B cell (primary cell): ENCODE measurements at places on chromosomes 11 and 22.

- no peak for DNase-seq
- H3K27me3 ChIP-seq: no peaks in the 10 kb centered on the region
- no peak overlapping the region for H3K4me3 ChIP-seq
Observed at GRCh38 chr11:17974246-17974645, 38.6 kb downstream of the SERGEF start.

- no peaks in the 10 kb centered on the region for H3K27me3 ChIP-seq
- no peaks in the 10 kb centered on the region for H3K4me1 ChIP-seq
- peaks cover 2% of the 10 kb centered on the region for H3K36me3 ChIP-seq
- H3K4me3 ChIP-seq: no peak overlapping the region
- H3K27ac ChIP-seq: no peak overlapping the region
- no peak for DNase-seq
Observed at GRCh38 chr22:37715760-37716159, 18.9 kb downstream of the TRIOBP start.

- no peaks in the 10 kb centered on the region for H3K36me3 ChIP-seq
- DNase-seq: no peak
- no peaks in the 10 kb centered on the region for H3K4me1 ChIP-seq
Observed at GRCh38 chr11:99718291-99718690, 697.5 kb downstream of the CNTN5 start.

- H3K36me3 ChIP-seq: peaks cover 3% of the 10 kb centered on the region
- no peaks in the 10 kb centered on the region for H3K27me3 ChIP-seq
- peak; percentile 49 for DNase-seq
- peak overlapping the region; percentile 89 for H3K4me3 ChIP-seq
Observed at GRCh38 chr11:59212222-59212621, 505 bp downstream of the MPEG1 start.

GRCh38 chr11:104695065-104695463 lies 203.2 kb downstream of the CASP12 start:
- H3K4me3 ChIP-seq: no peak overlapping the region
- no peak overlapping the region for H3K27ac ChIP-seq
- H3K4me1 ChIP-seq: no peaks in the 10 kb centered on the region
- no peaks in the 10 kb centered on the region for H3K36me3 ChIP-seq

DNA sequence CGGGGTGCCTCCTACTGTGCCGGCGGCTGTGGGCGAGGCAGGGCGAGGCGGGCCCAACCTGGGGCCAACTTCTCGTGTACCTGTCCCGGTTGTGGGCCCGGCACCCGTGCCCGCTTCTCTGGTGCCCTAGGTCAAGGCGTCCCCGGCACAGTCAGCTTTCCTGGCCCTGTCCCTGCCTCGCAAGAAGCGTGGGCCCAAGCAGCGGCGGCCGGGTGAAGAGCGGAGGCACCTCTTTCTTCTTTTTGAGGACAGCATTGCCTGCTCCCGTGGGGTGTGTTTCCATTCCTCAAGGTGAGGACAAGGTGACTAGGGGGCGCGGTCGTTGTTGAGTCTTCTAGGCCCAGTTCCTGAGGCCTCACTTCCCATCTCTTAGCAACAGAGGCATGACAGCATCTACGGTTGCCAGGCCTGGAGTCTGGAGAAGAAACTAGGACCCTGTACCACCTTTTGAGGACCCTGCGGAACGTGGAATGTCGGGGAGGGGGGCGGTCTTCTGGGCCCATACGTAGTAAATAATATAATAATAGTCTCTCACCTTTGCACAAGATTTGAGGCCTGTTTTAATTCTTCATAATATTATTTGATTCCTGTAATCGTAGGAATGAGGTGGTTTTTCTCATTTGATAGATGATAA lies 418 bp downstream of the ACO2 start:
- H3K27me3 ChIP-seq: no peaks in the 10 kb centered on the region
- H3K36me3 ChIP-seq: peaks cover 51% of the 10 kb centered on the region
- peaks cover 20% of the 10 kb centered on the region for H3K4me1 ChIP-seq
- peak overlapping the region; percentile 99 for H3K27ac ChIP-seq
- no peak for DNase-seq
- H3K4me3 ChIP-seq: peak overlapping the region; percentile 95

DNA sequence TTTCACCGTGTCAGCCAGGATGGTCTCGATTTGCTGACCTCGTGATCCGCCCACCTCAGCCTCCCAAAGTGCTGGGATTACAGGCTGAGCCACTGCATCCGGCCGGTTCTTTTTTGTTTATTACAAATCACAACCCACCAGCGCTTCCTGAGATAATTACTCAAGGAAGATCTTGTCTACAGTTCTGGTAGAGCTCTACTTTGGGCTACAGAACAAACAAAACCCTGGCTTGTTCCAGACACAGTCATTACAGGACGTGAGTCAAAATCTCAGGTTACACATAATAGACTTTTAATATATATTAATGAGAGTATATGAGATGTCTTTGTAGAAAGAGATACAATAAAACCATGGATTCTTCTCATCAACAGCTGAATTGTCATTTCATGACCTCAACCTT lies 42.8 kb upstream of the NUP50 start:
- no peak overlapping the region for H3K27ac ChIP-seq
- no peak for DNase-seq
- no peaks in the 10 kb centered on the region for H3K4me1 ChIP-seq
- H3K36me3 ChIP-seq: no peaks in the 10 kb centered on the region
- H3K27me3 ChIP-seq: no peaks in the 10 kb centered on the region

- H3K27ac ChIP-seq: no peak overlapping the region
- H3K4me3 ChIP-seq: no peak overlapping the region
- DNase-seq: no peak
- H3K4me1 ChIP-seq: peaks cover 3% of the 10 kb centered on the region
Observed at GRCh38 chr11:910044-910588, 494 bp downstream of the CHID1 start.

GRCh38 chr22:44449061-44449682 lies 48.9 kb downstream of the RTL6 start:
- no peaks in the 10 kb centered on the region for H3K4me1 ChIP-seq
- H3K4me3 ChIP-seq: no peak overlapping the region
- no peaks in the 10 kb centered on the region for H3K27me3 ChIP-seq
- no peaks in the 10 kb centered on the region for H3K36me3 ChIP-seq
- DNase-seq: no peak

- H3K27me3 ChIP-seq: peaks cover 14% of the 10 kb centered on the region
- H3K4me1 ChIP-seq: peaks cover 2% of the 10 kb centered on the region
- H3K36me3 ChIP-seq: no peaks in the 10 kb centered on the region
- no peak for DNase-seq
- no peak overlapping the region for H3K4me3 ChIP-seq
Observed at GRCh38 chr11:7690648-7691047, 15.6 kb downstream of the OVCH2 start.

DNA sequence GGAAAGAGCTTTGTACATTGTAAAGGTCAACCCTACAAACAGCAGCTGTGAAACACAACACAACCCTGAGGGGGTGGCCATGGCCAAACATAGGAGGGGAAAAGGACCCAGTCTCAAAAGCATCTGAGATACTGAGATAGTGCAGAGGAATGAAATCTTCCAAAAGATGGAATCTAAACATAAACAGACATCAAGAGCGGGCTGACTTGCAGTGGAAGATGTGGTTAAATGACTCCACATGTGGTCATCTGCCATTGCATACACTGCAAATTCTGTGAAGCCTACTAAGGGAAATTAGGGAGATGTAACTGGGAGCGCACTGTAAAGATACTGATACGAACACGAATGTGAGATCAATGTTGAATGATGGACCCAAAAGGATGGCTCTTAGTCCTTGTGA lies 22.0 kb downstream of the BDNF start:
- no peaks in the 10 kb centered on the region for H3K4me1 ChIP-seq
- H3K27ac ChIP-seq: no peak overlapping the region
- no peak overlapping the region for H3K4me3 ChIP-seq
- no peaks in the 10 kb centered on the region for H3K27me3 ChIP-seq

DNA sequence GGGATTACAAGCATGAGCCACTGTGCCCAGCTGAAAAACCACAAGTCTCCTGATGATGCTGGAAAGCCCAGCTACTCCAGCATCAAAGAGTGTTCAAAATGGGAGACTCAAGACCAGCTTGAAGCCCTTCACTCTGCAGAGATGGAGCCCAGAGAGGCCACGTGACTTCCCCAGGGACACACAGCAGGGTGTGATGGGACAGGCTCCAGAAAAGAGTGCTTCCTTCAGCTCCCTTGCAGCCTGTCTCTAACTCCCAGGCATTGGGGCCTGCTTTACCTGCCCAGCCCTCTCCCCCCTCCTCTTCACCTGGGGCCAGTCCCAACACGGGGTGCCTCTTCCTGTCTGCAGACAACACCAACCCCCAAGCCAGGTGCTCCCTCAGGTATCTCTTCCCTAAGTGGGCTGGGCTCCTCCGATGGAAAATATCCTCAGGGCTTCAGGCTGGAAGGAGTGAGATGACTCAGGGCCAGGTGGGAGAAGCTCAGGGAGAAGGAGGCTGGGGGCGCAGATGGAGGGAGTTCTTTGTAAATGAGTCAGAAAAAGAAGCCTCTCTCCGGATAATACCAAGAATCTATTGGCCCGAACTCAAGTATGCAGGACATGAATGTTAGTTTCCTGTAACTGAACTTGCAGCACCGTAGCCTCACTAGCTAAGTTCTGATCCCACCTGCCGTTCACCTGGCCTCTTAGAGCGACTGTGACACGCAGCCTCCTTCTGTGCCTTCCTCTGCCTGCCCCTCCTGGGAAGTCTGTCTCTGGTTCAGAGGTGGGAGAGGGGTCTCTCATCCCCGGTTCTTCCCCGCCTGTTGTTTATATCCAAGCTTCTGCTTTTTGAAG lies 326.6 kb downstream of the MN1 start:
- DNase-seq: no peak
- no peaks in the 10 kb centered on the region for H3K36me3 ChIP-seq
- no peaks in the 10 kb centered on the region for H3K27me3 ChIP-seq
- no peaks in the 10 kb centered on the region for H3K4me1 ChIP-seq

- no peaks in the 10 kb centered on the region for H3K36me3 ChIP-seq
- H3K27me3 ChIP-seq: no peaks in the 10 kb centered on the region
- no peak for DNase-seq
- peaks cover 14% of the 10 kb centered on the region for H3K4me1 ChIP-seq
Observed at GRCh38 chr11:123195188-123196059, at the start of gene CLMP. TSS of gene CLMP (minus strand) at chr11:123195248. CDS start at chr11:123194940, 308 bp downstream.

DNA sequence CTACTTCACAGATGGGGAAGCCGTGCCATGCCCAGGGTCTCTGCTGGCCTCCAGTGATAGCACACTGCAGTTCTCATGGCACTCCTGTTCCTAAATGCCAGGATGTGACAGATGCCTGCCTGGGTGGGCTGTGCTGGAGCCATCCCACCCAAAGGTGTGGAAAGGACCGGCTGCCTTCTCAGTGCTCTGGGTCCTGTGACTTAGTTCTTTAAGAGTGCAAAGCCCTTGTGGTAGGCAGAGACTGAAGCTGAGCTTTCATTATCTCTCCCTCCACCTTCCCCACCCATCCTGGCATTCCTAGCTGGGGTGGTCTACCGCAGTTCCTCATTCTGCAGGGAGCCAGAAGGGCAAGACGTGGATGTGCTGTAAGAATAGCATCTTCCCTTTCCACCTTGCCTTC lies 150.1 kb downstream of the CEP164 start:
- no peaks in the 10 kb centered on the region for H3K4me1 ChIP-seq
- DNase-seq: no peak
- no peak overlapping the region for H3K4me3 ChIP-seq
- H3K36me3 ChIP-seq: no peaks in the 10 kb centered on the region
- no peaks in the 10 kb centered on the region for H3K27me3 ChIP-seq
- H3K27ac ChIP-seq: no peak overlapping the region

DNA sequence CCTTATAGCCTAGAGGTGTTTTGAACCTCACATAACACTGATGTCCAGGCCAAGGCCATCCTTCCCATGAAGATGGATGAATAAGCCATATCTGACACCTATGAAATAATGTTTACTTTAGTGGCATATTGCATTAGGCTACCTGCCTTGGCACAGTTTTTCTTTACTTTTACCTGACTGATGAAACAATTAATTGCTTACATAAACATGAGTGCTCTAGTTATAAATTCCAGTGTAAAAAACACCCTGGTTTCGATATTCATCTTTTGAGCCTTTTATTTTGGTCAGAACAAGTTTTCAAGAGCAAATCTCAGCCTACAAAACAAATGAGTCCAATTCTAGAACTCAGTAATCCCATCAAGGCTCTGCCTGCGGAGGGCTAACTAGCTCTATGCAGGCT lies 7.0 kb upstream of the HBE1 start:
- no peak for DNase-seq
- H3K4me1 ChIP-seq: no peaks in the 10 kb centered on the region
- H3K27ac ChIP-seq: no peak overlapping the region
- H3K4me3 ChIP-seq: no peak overlapping the region
- H3K36me3 ChIP-seq: no peaks in the 10 kb centered on the region

GRCh38 chr11:98600103-98600502 lies 420.6 kb upstream of the CNTN5 start:
- DNase-seq: no peak
- H3K27ac ChIP-seq: no peak overlapping the region
- H3K27me3 ChIP-seq: no peaks in the 10 kb centered on the region
- no peak overlapping the region for H3K4me3 ChIP-seq

- H3K27ac ChIP-seq: peak overlapping the region; percentile 90
- no peaks in the 10 kb centered on the region for H3K27me3 ChIP-seq
- H3K36me3 ChIP-seq: no peaks in the 10 kb centered on the region
- no peak overlapping the region for H3K4me3 ChIP-seq
- peaks cover 86% of the 10 kb centered on the region for H3K4me1 ChIP-seq
- DNase-seq: no peak
Observed at GRCh38 chr11:128628325-128628673, 40.9 kb upstream of the ETS1 start.

- no peak for DNase-seq
- H3K4me1 ChIP-seq: no peaks in the 10 kb centered on the region
- no peaks in the 10 kb centered on the region for H3K27me3 ChIP-seq
- no peak overlapping the region for H3K4me3 ChIP-seq
- no peaks in the 10 kb centered on the region for H3K36me3 ChIP-seq
- H3K27ac ChIP-seq: no peak overlapping the region
Observed at GRCh38 chr11:17473071-17473744, 3.4 kb downstream of the ABCC8 start.

GRCh38 chr11:124756753-124757227 lies 4.7 kb upstream of the VSIG2 start:
- peaks cover 20% of the 10 kb centered on the region for H3K27me3 ChIP-seq
- H3K4me1 ChIP-seq: peaks cover 46% of the 10 kb centered on the region
- no peaks in the 10 kb centered on the region for H3K36me3 ChIP-seq
- DNase-seq: no peak
